GM23248 (cell line): ENCODE measurements at places on chromosomes 16 and 17. TPM values are rescaled to one million over a fixed set of nuclear protein-coding genes. Genes with fewer than 3 reads are reported as not detected.

SLC5A2 gene
- not detected in 2 replicates for total RNA-seq

UTP4 gene
- 17.8 and 19.1 TPM in 2 replicates for total RNA-seq

NEUROD2 gene
- total RNA-seq, result not detected in 2 replicates

SCNN1B gene
- total RNA-seq, result not detected in 2 replicates

CNTNAP4 gene
- total RNA-seq, result not detected in 2 replicates

KRTAP9-2 gene
- total RNA-seq, result not detected in 2 replicates

LRRC37A gene
- total RNA-seq, result 2.3 and 3.4 TPM in 2 replicates

AFMID gene
- 20.4 and 22.9 TPM in 2 replicates for total RNA-seq

CARD14 gene
- not detected in 2 replicates for total RNA-seq

ANKFN1 gene
- total RNA-seq, result 0.54 and 0.76 TPM in 2 replicates

RHOT1 gene
- 31.9 and 54.9 TPM in 2 replicates for total RNA-seq

TNFRSF17 gene
- not detected in 2 replicates for total RNA-seq

NPB gene
- total RNA-seq, result 2.4 TPM in 2 replicates

LUC7L gene
- 49.6 and 78.5 TPM in 2 replicates for total RNA-seq
